ENCODE measurements at places on chromosomes 3 and 15.

DNA sequence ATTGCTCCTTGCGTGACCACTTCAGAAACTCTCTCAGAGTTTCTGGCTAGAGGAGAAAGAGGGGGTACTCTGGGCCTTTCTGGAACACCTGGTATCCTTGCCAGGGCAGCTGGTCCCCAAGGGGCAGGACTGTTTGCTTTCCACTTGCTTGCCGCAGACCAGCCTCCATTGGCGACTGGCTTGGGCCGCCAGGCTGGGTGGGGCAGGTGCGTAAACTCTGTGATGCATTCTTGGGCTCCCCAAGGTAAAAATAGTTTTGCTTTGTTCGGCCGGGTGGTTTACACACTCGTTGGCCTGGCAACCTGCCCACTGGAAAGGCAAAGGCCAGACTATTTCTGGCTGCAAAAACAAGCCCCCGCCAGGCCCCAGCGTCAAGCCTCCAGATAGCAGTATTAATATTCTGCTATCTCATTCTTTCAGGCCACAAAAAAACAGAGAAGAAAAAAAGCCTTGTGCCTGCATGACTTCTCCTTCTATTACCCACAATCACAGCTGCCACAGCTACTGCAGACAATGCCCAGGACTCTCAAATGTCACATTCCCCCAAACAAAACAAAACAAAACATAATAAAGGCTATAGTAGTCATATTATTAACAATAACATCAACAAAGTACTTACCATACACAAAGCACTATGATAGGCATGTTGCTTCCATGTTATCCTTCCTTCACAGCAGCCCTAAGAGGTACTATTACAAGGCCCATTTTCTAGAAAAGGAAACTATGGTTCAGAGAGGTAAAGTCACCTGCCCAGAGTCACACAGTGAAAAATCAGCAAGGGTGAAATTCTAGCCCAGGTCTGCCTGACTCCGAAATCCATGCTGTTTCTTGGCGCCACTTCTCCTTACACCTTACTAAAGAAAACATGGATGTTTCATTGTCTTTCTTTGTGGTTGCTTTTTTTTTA is 14.0 kb upstream of the SSUH2 start:
- DNase-seq: no peak

GRCh38 chr3:178629430-178630178 is 93.4 kb downstream of the KCNMB2 start:
- DNase-seq: no peak

GRCh38 chr3:8423307-8423706 is 78.3 kb upstream of the LMCD1 start:
- no peak for DNase-seq

- no peak for DNase-seq
Observed at GRCh38 chr3:188156056-188156455, 2.1 kb downstream of the LPP start.

DNA sequence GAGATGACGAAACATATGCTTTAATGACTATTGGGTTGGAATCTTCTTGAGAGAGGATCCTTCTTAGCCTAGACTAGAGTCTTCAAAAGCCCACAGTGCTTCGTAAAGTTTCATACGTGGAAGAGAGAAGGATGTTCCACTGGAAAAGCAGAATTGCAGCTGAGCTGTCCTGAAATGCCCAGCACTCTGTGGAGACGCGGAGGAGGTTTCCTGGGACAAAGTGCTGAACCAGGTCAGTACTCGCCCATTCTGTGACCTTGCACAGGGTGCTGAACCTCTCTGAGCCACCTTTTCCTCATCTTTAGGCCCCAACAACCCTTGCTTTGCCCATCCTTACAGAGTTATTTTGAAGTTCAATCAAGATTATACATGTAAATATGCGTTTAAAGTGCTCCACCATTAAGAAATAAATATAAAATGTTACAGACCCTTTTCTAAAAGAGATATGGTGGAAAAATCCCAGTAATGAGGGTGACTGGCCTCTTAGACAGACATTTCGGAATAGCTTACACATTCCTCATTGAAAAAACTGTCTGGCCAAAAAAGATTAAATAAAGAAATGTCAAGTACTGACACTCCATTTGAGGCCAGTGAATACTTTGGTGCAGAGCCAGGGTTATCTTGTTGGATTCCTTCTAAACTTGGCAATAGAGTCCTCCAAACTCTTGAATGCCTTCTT is 4.2 kb upstream of the MAGEF1 start:
- no peak for DNase-seq

- DNase-seq: no peak
Observed at GRCh38 chr3:102329066-102329465, 105.7 kb upstream of the ZPLD1 start.

GRCh38 chr3:133472242-133472641 is 72.4 kb downstream of the BFSP2 start:
- DNase-seq: no peak

DNA sequence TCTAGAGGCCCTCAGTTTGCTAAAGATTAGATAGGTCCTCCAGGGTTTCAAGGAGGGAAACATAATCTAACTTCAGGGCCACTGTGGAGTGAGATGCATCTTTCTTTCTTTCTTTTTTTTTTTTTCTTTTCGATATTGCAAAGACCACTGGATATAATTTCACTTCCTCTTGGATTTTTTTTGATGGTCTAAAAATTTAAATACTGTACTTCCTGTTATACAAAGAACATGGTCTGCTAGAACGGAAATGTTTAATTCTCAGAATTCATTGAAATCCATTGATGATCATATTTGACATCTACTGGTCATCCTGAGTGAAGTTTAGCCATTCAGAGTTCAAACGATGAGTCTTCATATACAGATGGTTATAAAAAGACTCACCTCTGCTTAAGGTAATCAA is 808.8 kb upstream of the LMCD1 start:
- DNase-seq: no peak

DNA sequence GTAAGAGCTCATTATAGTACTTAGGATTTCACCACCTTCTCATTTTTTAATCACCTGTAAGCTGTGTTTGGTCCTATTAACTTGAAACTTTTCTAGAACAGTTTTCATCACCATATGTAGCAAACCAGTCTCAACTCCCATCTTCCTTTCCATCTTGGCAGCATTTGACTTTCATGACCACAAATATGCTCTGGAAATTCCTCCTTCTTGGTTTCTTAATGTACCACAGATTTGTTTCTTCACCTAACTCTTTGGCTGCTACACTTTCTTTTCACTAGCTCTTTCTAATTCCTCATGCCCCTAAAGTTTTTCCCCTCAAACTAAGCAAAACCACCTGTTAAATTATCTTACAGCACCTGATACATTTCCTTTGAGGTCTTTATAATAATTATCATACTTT is 13.2 kb upstream of the NMB start:
- no peak for DNase-seq

- DNase-seq: no peak
Observed at GRCh38 chr3:122103821-122104514, 48.8 kb downstream of the CD86 start.

- DNase-seq: no peak
Observed at GRCh38 chr15:66682865-66683264, 19.2 kb upstream of the SMAD6 start.

- no peak for DNase-seq
Observed at GRCh38 chr3:82474711-82475110, 713.3 kb upstream of the GBE1 start.

All from activated CD8-positive, alpha-beta memory T cell treated with anti-CD3 and anti-CD28 coated beads for 1 hour (primary cell).